ENCODE measurements at places on chromosomes 6 and 20.

- no peak for DNase-seq
These were observed 57.1 kb upstream of the C20orf144 start for GRCh38 chr20:33604991-33605370.

DNA sequence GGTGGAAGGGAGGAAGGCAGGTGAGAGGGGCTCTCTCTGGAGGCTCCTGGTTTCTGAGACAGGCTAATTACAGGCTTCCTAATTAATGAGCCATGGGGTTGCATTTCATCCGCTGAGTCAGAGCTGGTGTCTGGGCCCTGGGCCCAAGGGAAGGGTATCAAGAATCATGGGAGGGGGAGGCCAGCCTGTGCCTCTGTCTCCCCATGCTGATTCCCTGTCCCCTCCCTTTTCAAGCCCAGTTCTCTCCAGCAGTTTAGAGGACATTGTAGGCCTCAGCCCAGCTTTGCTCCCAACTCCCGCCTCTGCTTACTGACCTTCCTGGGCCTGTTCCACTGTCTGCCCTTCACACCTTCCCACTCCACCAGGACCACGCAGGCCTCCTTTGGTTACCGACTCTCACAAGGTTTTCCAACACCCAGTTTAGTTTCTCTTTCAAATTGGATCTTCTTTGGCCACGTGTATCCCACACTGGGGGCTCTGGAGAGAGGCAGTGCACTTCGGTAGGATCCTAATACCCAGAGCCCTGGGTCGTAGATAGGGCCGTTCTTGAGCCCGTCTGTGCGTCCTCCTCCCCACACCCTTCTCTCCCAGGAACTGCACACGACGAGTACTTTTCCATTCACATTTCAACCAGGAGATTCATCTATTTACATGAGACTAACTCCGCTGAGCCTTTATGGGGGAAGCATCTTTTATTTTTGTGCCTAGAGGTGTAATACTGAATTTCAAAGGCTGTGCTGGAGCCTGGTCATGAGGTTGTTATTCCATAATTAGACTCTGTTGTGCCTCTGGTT lies 18.2 kb upstream of the AVP start:
- DNase-seq: no peak

DNA sequence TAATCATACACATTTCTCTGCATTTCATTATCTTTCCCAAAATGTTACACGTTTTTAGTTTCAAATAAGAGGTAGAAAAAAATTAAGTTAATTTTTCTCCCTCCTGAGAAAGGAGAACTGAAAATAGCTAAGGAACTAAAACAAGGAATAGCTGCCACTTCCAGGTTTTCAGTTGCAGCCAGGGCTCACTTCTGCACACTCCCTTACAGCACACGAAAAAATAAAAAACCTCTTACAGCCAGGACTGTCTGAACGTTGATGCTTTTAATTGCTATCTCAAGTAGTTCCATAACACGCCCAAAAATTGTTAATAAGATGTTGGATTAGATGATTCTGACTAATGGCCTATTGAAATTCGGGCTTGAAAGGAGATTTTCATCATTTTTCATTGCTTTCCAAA lies 153.7 kb upstream of the THBS2 start:
- DNase-seq: no peak

DNA sequence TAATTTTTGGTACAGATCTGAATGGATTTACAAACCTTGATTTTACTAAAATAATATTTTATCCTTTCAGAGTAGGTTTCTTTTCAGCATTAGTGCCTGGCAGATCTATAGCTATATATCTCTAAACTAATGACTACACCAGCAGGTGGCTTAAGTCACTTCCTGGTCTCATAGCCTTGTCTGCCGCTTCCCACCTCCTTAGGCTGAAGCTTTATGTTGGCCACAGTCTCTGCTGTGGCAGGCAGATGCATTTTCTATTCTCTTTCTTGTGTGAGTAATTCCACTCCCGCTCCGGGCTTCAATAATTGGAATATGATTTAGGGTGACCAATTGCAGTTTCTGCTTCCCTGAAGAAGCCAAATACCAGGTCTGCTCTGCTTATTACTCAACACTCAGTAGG lies 226.8 kb upstream of the HS3ST5 start:
- no peak for DNase-seq

- no peak for DNase-seq
These were observed 17.6 kb downstream of the EEF1A1 start for GRCh38 chr6:73503027-73503772.

DNA sequence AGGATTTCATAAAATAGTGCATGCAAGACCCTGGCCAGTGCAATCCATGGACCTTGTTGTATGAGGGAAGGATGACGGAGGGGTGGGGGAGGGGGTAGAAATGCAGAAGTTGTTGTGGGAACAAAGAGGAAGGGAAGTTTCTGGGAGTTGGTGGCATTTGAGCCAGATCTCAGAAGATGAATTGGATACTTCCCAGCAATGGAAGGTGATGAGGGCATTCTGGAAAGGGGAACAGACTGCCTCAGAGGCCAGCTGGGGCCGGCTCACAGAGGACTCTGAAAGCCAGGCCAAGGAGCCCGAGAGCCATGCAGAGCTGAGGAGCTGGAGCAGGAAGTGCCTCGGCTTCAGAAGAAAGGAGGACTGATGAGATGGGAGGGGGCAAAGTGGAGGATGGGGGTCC lies 2.7 kb downstream of the TMEM74B start:
- no peak for DNase-seq

- no peak for DNase-seq
These were observed 118.8 kb downstream of the ADTRP start for GRCh38 chr6:11659757-11660156.

GRCh38 chr6:148635070-148635743 lies 111.6 kb upstream of the UST start:
- no peak for DNase-seq

DNA sequence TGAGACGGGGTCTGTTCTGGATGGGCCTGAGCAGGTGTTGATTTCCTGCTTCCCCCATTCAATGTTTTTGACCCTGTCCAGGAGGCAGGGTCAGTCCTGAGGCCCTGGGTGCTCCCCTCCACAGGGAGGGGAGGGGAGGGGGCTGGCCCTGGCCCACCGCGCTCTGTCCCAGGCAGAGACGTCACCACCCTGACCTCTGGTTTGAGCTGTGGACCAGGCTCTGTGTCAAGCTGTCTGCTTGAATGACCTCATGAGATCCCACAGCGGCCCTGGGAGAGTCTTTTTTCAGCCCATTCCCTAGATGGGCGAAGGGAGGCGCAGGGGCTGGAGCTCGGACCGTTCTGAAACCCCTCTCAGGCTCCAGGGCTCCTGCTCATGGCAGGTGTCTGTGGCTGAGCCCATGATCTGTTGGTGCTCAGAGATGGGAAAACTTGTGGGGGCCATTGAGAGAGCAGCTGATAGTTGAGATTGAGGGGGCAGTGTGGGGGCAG lies 8.9 kb upstream of the LKAAEAR1 start:
- no peak for DNase-seq

DNA sequence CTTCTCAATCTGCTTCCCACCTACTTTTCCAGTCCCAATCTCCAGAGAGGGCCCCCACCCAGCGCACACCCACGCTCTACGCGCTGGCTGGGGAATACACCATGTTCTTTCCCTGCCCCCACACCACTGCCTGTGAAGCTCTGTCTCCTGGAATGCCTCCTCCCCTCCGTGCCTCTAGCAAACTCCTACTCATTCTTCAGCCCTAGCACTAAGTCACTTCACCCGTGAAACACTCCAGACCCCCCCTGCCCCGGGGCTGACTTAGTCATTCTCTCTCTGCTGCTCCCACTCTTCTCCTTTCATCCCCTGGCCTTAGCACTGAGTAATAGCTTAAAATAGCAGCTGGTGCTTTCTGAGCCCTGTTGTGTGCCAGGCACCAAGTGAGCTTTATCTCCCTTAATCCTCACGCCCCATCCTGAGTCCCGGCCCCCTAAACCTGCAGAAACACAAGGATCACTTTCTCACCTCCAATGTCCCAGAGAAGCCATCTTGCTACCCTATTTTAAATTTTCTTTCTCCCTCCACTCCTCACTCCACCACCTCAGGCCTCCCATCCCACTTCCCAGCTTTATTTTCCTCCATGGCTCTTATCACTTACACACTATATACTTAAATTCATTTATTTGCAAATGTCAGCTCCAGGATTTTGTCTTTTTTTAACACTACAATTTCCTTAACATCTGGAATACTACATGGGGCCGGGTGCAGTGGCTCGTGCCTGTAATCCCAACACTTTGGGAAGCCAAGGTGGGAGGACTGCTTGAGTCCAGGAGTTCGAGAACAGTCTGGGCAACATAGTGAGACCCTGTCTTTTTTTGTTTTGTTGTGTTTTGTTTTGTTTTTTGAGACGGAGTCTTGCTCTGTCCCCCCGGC lies 6.3 kb upstream of the PARD6B start:
- peak; percentile 74 for DNase-seq

DNA sequence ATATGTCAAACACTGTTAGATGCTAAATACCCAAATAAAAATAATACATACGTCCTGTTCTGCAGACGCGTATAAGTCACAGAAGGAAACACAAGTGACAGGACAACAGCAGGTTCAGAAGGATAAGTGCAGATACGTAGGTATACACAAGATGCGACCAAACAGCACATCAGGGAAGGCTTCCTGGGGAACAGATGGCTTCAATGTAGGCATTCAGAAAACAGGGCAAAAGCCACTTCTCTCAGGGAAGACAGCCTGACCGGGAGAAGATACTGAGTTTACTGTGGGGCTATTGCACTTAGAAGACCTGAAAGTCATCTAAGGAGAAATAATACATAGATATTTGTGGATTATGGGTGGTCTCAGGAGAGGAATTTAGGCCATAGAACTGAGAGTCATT lies 1.9 kb downstream of the HLA-DPA1 start:
- no peak for DNase-seq

DNA sequence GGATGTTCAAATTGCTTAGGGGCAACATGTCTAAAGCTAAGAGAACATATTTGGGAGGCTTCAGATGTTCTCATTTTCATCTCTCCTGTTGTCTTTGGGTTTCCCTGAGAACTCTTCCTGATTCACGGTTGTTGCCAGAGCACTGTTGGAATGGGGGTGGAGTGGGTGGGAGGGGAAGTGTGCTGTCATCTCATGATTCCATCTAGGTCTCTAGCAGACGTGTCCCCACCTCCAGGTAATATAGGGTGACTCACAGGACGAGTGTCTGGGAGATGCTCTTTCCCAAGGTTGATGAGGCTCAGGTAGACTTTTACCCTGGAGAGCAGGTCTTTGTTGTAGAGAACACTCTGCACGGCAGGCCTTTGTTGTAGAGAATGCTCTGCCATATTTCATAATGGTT lies 636.9 kb downstream of the QKI start:
- DNase-seq: no peak

DNA sequence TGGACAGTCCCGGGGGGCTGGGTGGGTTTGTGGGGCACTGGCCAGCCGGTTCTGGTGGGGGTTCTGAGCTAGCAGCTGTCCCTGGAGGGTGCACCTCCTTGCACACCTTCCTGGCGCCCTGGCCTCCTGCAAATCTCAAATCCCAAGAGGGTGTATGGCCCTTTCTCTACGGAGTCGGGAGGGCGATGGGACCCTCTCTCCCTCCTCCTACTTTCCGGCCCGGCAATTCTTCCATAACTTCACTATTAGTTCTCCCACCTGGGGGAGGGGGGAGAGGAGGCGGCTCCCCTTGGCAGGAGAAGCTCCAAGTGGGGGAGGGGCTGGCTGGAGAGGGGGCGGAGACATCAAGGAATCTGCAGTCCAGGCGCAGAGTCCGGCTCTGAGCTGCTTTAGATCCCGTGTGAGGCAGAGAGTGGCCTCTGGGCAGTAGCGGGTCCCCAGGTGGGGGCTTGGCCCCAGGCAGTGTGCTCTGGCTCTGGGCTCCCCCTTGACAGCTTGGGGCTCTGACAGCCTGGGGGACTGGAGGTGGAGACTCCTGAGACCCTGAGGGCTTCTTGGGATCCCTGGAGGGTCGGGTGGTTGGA lies 1.4 kb upstream of the LAMA5 start:
- no peak for DNase-seq

DNA sequence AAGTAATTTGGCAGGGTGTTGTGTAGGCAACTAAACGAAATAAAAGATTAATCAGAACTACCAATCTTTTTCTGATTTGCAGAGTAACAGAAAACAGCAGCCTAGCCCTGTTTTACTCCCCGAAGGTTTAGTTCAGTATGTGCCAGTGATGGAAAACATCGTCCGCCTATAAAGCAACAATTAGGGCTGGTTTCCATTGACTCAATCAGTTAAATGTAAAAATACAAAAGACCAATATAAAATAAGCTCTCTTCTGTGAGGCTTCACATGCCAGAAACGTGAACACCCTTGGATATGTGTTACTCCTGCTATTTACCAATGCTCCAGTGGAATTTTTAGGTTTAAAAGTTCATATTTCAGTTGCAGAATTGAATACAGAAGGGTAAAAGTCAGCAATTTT lies 210.5 kb upstream of the RSPO3 start:
- no peak for DNase-seq

DNA sequence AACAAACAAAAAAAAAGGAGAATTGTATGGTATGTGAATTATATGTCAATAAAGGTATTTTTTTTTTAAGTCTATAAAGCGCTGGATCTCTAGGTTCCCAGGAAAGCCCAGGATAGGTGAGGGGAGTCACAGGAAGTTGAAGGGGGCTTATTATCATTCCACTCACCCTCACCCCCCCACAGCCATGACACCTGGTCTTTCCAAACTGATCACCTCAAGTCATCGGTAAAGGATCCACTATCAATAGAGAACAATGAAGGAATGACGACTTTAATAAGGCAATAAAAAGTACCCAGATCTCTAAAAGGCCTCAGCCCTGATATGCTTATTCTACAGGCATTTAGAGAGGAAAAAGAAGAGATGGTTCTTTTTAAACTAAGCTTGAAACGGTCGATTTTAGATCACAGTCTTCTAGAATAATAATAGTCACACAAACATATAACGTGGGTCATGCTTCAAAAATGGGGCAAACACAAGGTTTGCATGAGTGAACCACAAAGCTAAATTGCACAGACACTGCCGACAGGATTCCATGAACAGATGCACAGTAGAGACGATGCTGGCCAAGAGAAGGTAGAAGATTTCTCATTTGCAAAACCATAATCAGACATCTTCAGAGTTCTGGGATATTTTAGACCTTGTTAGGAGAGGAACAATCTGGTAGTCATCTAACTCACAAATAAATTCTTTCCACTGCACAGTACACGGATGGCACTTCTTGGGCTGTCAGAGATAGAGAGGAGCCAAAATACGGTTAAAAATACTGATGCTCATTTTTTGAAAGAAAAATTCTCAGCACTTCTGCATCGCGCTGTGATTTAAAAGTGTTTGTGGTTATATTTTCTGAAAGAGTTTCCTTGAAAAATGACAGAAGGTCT lies 21.0 kb downstream of the ZMYND8 start:
- no peak for DNase-seq

DNA sequence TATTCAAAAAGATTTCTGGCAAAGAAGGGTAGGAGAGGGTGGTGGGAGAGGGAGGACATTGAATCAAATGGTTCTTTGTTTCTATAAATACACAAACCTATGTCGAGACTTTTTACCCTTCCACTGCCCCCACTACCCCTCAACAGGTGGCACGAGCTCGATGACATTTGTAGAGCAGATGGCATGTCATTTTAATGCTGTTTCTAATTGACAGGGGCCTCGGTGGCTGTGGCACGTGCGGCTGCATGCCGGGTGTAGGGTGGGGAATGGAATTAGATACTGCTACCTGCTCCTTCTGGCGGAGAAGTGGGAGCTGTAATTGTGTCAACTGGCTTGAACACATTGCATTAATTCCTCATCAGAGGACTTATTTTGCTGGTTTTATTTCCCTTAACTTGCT lies 29.1 kb upstream of the SASH1 start:
- no peak for DNase-seq

Measured in activated CD4-positive, alpha-beta T cell treated with anti-CD3 and anti-CD28 coated beads, Interleukin-2, amount 50 U/mL, for 4 hours (primary cell).